ENCODE measurements at places on chromosomes 12 and 14.

DNA sequence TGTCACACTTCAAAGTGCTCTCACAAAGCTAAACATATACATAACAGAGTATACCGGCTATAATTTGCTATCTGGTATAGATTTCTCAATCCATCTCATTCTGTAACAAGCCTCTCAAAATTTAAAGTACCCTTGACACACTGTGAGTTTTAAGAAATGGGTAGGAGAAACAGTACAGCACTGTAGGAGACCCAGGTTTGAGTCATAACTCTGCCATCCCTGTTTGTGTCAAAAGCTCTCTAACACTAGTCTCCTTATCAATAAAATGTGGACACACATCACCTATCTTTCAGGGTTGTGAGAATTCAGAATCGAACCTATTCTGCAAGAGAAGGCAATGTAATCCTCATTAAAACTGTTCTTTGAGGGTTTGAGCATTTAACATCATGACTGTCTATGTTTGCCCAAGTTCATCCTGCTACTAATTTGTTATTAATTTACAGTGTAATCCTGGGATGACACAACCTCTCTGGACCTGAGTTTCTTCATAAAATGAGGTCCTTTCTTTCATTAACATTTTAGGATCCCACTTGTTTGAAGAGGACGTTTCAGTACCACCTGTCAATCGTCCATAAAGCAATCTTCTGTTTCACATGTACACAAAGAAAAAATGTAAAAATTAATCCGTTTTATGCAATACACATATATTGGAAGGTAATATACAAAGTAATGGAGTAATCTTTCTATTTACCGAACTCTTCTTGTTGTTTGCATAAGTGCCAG lies 12.1 kb downstream of the SPTSSA start:
- DNase-seq: no peak

GRCh38 chr12:31471823-31472222 lies 119.1 kb downstream of the DENND5B start:
- DNase-seq: no peak

- no peak for DNase-seq
These were observed 384.3 kb downstream of the ADAMTS20 start for GRCh38 chr12:43167691-43168090.

DNA sequence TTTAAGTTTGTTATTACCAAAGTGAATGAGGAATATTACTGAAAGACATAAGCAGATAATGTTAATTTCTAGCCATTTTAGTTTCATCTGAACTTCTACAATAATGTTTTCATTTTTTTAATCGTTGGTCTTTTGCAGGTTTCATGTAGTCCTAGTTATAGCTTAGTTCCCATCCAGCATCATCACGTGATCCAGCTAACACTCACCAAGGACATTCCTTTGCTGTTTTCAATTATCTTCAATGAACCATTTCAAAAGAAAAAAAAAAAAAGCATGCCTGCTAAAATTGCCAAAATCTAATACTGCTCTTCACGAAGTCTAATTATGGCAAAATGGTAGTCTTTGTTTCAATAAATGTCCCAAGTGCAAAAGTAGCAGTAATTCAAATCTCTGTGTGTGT lies 187.7 kb upstream of the ATXN7L3B start:
- DNase-seq: no peak

DNA sequence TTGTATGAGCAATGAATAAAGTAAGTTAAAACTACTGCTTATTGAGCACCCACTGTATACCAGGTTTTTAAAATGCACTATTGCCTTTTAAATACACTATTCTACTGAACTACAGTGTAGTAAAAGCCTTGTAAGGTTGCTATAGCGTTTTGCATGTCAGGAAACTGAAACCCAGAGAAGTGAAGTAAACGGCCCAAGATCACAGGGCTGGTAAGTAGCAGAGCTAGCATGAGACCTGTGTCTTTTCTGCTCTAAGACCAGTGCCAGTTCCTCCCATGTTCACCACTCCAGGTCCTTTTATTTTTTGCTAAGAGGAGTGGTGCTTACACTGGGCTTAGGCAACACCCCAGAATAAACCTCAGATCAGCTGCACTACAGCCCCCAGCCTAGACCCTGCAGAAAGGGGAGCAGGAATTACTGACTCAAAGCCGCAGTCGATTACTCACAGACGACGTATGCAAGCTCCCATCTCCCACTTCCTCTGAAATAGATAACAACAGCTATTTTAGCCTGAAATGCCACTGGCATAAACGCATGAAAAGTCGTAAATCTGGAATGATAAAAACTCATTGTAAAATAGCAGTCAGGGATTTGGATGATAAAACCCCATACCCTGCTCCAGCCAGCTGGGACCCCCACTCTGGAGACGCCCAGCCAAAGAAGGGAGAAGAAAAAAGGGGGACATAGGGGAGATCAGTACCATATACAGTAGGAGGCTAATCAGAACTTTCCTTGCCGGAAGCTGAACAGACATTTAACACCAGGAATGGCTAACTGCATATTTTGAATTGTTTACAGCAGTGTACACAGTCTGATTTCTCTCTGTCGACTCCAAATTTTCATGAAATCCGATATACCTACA lies 108.3 kb downstream of the NUAK1 start:
- DNase-seq: no peak

Measured in stimulated activated CD4-positive, alpha-beta T cell treated with anti-CD3 and anti-CD28 coated beads, Interleukin-4, amount 100 ng/mL, for 24 hours (primary cell).